Stimulated activated CD4-positive, alpha-beta T cell treated with anti-CD3 and anti-CD28 coated beads, Interleukin-15, amount 100 ng/mL, for 1 hour (primary cell): ENCODE measurements at places on chromosomes 2 and 18.

DNA sequence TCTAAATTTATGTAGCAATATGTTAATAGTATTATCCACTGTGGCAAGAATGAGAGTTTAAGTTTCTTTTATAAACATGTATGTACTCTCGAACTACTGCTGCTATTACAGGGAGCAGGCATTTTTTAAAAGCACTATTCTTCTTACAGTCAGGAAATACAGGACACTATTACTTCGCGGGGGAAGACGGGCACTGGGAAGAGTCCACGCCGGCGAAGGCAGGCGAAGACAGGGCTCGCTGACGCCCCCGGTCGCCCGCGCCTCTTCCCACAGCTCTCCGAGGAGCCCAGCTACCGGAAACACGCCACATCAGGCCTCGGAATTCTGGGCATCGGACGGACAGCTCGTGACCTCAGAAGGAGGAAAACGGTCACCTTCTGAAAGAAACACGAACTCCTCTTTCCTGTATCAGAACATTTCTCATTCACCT lies 90.2 kb downstream of the FAM161A start:
- no peak for DNase-seq

DNA sequence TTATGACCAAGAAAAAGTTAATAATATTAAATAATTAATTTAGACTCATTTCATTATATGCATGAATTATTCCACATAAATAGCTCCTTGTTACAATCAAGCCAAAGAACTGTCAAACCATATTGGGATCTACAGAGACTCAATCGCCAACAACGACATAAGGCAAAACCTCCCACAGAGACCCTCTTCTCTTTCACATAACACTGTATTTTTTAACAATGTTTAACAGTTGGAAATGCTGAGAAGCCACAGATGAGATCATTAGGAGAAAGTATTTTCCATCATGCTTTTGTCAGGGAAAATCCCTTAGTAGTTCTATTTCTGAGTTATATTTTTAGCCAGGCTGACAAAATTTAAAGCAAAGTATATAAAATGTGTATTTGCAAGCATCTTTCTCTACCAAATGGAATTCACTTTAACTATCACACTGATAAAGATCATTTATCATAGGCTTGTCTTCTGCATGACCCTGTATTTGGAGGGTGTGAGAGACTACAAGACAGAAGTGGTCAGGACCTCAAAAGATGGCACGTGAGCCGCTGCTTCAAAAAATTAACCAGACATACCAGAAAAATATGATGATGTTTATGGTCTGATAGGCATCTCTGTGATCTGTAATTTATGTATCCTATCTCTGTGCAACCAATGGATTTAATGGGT lies 383.8 kb downstream of the NRXN1 start:
- no peak for DNase-seq

- no peak for DNase-seq
Observed at GRCh38 chr2:65992198-65992554, 442.7 kb upstream of the MEIS1 start.

GRCh38 chr18:25921677-25922421 lies 168.6 kb downstream of the SS18 start:
- no peak for DNase-seq

GRCh38 chr2:158228943-158229508 lies 127.3 kb downstream of the UPP2 start:
- DNase-seq = no peak

- no peak for DNase-seq
Observed at GRCh38 chr2:50791271-50791670, 240.7 kb downstream of the NRXN1 start.

GRCh38 chr2:95799892-95800291 lies 191.7 kb downstream of the ANKRD36C start:
- no peak for DNase-seq

DNA sequence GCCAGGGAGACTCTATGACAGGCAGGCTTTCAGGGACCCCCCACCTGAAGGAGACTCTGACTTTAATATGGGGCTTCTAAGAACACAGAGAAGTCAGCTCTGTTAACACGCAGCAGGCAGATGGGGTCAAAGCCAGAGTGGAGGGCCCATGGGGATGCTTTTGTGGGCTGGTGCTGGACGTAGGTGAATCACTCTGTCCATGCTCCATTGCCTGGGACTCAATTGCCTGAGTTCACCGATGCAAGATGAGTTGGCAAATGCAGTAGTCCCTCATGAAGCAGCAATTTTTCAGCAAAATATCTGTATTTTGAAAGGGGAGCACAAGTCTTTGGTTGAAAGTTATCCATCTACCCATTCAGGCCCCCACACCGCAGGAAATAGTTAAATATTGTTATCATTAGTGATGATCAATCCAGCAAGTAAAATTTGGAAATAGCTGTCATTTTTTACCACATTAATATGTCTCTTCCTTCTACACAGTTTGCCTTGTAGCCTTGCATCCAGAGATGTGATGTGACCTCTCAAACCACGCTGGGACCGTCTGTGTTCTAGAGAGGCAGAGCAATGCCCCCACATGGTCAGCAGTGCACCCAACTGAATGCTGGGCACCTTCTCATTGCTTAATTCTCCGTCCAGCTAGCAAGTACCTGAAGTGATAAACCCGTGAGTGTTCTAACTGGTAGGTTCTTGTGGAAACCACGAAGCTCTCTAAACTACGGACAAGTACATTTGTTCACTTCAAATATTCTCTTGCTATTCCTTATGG lies 34.8 kb upstream of the FAM110C start:
- no peak for DNase-seq

- no peak for DNase-seq
Observed at GRCh38 chr2:185583058-185583816, 155.4 kb upstream of the FSIP2 start.
